ENCODE measurements at places on chromosomes 7 and 10. TPM values are rescaled to one million over a fixed set of nuclear protein-coding genes. Genes with fewer than 3 reads are reported as not detected.

RBP3 gene
- total RNA-seq, result not detected

TEX36 gene
- total RNA-seq, result not detected

CYP3A4 gene
- total RNA-seq, result not detected

TSPAN33 gene
- total RNA-seq, result 13.4 TPM

ZDHHC16 gene
- total RNA-seq, result 30.8 TPM

COBL gene
- total RNA-seq, result 0.69 TPM

EFCAB10 gene
- total RNA-seq, result not detected

TPK1 gene
- total RNA-seq, result 3.5 TPM

FAM170B gene
- total RNA-seq, result not detected

MALRD1 gene
- 0.57 TPM for total RNA-seq

SHH gene
- not detected for total RNA-seq

RPEL1 gene
- total RNA-seq, result not detected

FOXP2 gene
- total RNA-seq, result 2.7 TPM

CPA5 gene
- total RNA-seq, result not detected

PSD gene
- total RNA-seq, result 24.7 TPM

DKK1 gene
- 6.0 TPM for total RNA-seq
